ENCODE measurements at places on chromosomes 3 and 15.
A peak's percentile ranks its signal among the peaks of the same experiment; 100 is the strongest.

DNA sequence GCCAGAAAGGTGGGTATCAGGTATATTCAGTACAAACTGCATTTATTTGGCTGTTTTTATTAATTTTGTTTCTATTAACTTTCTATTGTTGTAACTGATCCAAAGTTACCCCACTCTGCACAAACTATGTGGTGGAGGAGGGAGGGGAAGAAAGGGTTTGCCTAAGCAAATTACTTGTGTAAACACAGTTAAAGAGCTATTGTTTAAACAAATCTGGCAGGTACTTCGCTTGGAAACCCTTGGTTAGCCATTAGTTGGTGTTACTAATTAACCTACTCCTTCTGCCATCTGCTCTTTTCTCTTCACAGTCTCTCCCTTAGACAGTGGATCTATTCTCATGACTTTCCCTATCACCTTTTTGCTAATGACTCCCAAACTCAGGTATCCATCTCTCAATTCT is 328.4 kb upstream of the NECTIN3 start:
- no peak for DNase-seq

GRCh38 chr3:106748472-106749262 is 628.6 kb upstream of the CCDC54 start:
- no peak for DNase-seq

DNA sequence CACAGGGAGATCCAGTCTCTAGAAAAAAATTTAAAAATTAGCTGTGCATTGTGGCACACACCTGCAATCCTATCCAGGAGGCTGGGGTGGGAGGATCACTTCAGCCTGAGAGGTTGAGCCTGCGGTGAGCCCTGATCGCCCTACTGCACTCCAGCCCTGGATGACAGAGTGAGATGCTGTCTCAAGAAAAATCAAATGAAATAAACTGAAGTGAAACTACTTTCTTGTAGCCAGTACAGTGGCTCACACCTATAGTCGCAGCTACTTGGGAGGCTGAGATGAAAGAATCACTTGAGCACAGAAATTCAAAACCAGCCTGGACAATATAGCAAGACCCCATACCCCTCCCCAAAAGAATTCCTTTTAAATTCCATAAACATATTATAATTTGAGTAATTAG is 35.4 kb downstream of the SMARCC1 start:
- no peak for DNase-seq

GRCh38 chr3:154137036-154137435 is 15.8 kb downstream of the ARHGEF26 start:
- DNase-seq = no peak

DNA sequence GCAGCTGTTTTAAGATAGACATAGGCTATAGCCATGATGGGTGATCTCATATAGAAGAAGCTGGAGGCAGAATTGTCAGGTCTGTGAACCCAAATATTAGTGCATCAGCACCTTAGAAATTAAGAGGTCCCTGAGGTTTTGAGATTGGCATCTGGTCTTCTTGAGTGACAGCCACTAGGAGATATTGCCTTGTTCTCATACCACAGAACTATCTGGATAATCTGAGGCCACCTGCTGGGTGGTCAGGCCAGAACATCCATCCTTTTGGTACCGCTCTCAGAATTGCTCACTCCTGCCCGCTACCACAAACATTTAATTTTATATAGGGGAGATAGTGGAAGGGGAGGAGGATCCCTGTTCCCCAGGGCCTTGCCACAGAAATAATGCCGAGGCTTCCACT is 210.6 kb upstream of the ZPLD1 start:
- no peak for DNase-seq

DNA sequence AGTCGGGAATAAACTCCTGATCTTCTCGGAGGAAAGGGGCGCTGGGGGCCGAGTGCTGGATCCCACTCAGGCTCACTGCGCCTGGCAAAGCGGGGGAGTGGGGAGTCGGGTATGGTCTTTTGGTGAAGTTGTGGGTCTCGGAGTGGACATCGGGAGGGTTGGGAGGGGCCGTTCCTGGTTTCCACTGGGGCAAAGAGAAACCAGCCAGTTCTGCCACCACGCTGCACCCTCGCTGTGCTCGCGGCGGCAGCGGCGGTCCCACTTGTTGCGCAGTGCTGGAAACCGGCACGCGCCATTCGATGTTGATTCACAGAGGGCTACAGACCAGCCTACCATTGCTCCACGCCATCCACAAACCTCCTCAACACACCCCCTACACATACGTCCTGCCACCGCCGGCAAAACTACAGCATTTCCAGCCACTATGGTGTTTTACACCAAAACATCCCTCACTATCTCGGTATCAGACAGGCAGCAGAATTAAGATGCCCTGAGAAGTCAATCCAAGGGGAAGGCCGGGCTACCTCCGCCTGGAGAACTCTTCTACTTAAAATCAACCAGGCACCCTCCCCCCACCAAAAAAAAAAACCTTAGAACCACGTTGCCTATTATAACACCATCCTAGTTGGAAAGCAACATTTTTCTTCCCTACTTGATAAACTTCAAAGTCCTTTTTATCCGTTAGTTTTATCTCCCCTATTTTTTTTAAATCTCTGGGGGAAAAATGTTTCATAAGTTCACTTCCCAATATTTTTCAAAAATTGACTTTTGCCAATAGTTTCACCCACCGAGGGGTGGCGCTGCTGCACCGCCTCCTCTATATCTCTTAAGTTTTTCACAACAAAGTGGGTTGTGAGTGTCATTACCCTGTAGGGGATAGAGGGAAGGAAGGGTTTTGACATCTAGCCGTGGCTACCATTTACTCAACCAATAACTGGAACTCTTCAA is 3.6 kb downstream of the BCL6 start:
- peak; percentile 78 for DNase-seq

DNA sequence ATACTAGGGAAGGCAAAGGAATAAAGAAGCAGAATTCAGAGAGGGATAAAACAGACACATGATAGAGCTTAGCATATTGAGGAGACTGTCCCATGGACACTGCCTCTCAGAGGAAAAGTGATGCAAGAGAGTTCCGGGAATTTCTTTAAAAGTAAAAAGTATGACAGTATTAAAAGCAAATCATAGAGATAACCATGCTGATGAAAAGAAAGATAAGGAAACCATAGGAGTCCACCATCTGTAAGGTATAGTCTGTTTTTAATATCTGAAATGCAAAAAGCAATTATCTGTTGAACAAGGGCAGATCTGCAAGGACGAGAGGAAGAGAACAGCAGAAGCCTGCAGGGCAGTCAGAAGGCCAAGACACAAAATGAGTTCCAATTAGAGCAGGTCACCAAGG is 495.9 kb upstream of the GOLIM4 start:
- no peak for DNase-seq

DNA sequence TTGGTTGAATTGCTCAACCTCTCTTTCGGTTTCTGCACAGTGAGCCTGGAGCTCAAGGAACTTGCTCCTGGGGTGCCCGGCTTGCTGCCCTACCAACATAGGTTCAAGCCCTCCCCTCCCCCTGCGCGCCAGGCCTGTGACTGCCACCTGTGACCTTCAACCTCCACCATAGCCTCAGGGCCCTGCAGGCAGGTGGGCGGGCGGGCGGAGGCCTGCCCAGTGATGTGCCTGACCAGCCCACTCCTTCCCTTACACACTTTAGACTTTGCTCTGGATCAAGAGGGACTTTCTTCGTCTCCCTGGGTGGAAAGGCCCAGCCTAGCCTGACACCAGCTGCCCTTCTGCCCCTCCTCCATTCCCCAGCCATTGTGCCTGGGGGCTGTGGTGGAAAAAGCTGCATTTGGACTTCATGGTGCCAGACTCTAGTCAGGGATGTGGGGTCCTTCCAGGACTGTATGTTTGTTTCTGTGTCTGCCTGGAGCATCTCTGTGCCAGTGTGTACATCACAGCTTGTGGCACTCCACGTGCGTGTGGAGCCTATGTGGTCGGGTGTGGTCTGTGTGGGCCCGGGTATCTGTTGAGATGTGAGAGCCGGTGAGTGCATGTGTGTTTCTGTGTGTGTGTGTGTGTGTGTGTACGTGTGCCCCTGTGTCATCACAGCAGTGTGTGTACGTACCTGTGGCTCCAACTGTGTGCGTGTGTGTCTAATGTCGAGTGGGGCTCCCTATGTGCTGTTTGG is 9.5 kb downstream of the PRKCD start:
- no peak for DNase-seq

- DNase-seq = no peak
Observed at GRCh38 chr3:152835601-152836102, 721 bp downstream of the P2RY1 start.

DNA sequence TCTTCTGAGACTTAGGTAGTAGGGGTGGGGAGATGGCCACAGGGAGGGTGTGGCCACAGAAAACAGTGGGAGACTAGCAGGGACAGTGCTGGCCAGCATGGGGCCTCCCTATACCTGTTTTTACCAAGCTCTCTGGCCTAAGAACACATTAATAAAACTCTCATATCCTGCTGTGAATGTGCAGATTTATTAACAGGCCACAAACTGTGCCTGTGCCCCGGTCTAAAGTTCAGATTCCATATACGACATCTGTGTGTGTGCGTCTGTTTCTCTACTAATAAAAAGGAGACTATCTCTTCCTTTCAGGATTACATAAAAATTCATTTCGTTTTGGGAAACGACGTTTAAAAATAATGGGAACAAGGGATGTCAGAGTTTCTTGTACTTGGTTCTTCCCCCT is 92.8 kb upstream of the ADAMTS17 start:
- no peak for DNase-seq

- no peak for DNase-seq
Observed at GRCh38 chr3:65936908-65937638, 101.6 kb downstream of the MAGI1 start.

DNA sequence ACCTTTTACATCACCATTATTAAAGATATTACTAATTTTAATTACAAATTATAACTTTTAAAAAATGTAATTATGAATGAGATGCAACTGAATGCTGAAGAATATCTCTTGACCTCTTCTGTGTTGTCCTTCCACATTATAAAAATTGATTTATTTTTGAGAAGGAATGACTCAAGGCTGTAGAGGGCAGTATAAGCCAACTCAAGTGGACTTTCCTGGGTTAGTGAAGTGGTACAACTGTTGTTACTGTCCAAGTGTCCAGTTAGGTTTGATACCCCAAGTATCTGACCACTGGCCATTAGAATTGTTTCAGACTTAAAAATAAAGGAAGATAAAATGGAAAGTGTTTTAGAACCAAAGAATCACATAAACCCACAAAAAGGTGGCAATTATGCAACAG is 51.9 kb downstream of the BBX start:
- peak; percentile 34 for DNase-seq

- no peak for DNase-seq
Observed at GRCh38 chr3:170426240-170426797, 7.7 kb downstream of the CLDN11 start.

- DNase-seq = no peak
Observed at GRCh38 chr3:64316971-64317370, 91.7 kb upstream of the PRICKLE2 start.

- no peak for DNase-seq
Observed at GRCh38 chr3:11717301-11717700, 73.6 kb upstream of the VGLL4 start.

DNA sequence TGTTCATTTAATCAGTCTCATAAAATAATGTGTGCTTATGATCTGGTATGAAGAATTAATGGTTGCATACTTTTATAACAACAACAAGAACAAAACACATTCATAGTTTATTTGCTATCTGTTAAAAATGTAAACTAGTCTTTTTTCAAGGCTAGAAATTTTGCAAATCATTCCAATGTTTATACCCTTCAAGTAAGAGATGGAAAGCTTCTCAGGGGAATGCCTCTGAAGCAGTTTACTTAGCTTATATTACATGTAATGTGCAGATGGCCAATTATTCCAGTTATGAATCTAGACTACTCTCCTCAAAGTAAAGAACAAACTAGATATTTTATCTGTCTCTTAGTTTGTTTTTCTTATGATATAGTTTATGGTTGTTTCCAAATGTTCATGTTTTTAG is 575.4 kb downstream of the NAALADL2 start:
- no peak for DNase-seq

DNA sequence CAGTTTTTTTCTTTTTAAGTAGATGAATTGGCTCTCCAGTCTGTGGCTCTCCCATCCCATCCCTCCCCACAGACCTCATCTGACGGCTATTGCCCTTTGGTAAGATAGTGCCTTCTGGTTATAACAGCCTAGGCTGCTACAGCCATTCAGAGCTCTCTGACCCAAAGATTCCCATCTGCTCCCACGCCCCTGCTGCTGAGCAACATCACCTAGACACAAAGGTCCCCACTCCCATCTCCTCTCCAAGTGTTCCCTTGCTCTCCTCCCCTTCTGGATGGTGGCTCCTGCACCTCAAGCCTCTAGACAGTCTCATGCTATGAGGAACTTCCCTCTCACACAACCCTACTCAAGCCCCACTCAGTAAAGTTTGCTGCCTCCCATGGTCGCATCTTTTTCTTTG is 23.7 kb downstream of the FBXW12 start:
- no peak for DNase-seq

DNA sequence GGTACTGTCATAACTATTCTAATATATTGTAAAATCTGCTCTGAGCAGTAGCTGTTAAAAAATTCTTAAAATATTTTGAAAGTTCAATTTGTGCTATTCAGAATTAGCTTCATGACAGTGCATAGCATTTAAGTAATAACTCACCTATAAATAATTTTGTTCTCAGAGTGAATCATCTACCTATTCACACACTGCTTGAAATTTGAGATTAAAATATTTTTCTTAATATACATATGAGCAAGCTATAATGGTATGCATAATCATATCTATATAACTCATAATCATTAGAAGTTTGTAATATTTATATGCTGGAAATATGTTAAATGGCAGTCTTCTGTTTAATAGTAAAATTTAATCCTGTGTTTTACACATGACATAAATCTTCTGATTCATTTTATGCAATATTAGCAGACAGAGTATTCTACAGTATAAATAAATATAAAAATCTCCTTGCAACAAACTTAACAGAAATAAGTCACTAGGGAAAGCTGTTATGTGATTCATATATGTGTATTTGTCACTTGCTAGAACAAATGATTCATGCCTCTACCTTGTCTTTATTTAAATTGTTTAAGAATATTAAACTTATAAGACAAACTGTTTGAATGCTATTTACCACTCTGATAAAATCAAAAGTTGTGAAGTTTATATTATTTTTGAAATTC is 710.8 kb downstream of the PLOD2 start:
- no peak for DNase-seq

DNA sequence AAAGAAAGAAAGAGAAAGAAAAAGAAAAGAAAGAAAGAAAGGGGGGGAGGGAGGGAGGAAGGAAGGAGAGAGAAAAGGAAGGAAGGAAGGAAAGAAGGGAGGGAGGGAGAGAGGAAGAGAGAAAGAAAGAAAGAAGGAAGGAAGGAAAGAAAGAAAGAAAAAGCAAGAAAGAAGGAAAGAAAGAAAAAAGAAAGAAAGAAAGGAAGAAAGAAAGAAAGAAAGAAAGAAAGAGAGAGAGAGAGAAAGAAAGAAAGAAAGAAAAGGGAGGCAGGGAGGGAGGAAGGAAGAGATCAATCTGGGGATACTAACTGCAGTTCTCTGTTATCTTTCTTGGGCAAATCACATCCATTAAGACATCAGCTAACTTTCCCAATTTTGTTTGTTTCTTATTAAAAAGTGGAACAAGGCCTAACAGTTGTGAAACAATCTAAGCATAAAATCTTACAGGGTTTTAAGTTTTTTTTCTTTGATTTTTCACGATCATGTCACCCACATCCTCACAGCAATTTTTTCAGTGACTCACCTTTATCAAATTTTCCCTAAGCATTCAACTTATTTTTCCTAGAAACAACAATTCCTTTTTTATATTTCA is 36.8 kb downstream of the TBC1D2B start:
- no peak for DNase-seq

- DNase-seq = no peak
Observed at GRCh38 chr3:117074826-117075225, 365.2 kb downstream of the TUSC7 start.
